Right lung (tissue), 10 donors: ENCODE measurements at places on chromosomes 11 and 22. TPM values are rescaled to one million over a fixed set of nuclear protein-coding genes. Genes with fewer than 3 reads are reported as not detected.

GRCh38 chr22:28899199-28899853, 16.0 kb downstream of the ZNRF3 start:
- DNase-seq: no peak

DNA sequence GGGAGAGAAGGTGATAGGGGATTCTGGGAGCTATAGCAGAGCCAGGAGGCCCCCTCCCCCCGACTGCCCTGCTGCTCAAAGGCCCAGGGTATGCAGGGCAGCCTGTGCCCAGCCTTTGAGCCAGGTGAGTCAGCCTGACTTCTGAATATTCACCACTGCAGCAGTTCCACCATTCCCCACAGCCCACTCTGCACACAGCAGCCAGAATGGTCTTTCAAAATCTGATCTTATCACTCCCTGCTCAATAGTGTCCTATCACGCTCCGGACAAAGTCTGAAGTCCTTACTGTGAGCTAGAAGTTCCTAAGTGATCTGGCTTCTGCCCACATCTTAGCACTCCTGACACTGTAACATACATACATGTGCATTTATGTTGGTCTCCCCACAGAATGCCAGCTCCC, 111.7 kb downstream of the BUD13 start:
- DNase-seq: no peak

GRCh38 chr11:75667255-75667830, 1.5 kb downstream of the MAP6 start:
- DNase-seq: peak; percentile 21

DNA sequence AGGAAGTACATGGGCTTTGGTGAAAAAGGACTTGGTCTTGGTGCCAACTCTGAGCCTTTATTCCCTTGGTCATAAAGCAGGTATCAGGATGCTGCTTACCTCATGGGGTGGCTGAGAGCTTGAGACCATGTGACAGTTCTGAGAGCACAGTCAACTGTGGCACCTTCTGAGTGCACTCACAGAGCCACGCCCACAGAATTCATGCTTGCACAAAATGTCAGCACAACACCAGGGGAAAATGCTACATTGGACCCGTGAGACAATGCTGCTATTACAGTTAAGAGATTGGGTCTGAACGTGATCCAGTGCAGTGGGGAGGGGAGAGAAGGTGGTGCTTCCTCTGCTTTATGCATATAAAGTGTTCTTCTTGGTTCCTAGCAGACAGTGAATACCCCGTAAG, 79.5 kb upstream of the SPON1 start:
- no peak for DNase-seq

The PYGM gene
- polyA plus RNA-seq: 12.9 TPM

The BCO2 gene
- 10.6 TPM for polyA plus RNA-seq

The SCGB1C1 gene
- not detected for polyA plus RNA-seq

The ASPHD2 gene
- polyA plus RNA-seq: 0.55 TPM

The UFD1 gene
- 59.2 TPM for polyA plus RNA-seq
